Activated T-cell treated with anti-CD3 and anti-CD28 coated beads for 48 hours (primary cell): ENCODE measurements at places on chromosomes 2 and 18.

DNA sequence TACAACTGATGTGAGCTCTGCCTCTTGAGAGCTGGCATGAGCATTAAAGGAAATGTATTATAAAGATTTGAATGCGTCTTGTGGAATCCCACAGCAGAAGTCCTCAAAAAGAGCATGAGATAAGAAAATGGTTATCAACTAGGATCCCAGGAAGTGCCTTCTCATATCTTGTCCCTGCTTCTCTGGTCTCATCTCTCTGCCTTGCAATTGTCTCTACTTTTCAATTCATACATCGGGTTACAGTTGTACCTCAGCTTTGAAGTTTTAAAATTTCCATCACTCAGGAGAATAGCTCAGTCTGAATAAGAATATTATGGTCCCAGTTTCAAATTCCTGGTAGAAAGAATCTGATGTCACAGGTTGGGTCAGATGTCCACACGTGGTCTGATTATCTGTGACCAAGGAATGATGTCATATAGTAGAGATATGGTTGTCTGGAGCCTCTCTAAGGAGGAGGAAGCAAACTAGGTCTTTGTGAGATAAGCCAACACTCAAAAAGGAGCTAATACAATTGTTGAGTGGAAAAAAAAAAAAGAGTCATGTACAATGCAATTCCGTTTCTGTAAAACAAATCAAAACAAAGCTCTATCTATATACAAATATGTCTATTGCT, 21.7 kb upstream of the CCDC88A start:
- DNase-seq: no peak

DNA sequence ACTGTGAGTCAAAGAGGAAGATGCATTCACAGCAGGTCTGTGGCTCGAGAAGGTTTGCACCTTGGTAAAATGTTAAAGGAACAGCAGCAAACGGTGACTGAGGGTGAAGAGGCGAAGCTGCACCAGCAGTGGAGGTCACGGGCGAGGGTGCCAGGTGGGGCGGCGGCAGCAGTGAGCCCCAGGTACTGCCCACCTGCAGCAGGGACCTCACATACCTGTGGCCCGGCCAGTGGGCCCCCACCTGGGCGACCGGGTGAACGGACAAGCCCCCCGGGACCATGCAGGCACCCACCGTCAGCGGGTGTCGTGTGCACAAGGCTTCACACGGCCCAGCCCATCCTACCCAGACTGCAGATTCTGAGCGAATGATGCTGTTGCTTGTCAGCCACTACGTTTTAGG, 23.6 kb upstream of the KCNG2 start:
- no peak for DNase-seq

DNA sequence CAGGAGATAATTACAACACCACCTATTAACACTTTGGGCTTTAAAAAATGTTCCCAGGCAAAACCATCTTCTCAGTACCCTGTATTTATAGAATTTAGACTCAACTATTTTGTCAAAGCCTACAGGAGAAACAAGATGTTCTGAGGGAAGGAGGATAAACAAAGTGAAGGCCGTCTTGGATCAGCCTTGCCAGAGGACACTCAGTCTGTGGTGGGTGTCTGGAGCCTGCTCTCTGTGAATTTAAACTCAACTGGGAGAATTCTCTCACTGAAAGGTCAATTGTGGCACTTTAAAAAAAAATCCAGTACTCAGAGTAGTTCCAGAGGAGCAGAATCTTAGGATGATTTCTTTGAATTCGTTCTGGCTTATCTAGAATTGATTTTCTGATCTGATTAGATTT, 28.4 kb upstream of the SLC1A4 start:
- DNase-seq: no peak

DNA sequence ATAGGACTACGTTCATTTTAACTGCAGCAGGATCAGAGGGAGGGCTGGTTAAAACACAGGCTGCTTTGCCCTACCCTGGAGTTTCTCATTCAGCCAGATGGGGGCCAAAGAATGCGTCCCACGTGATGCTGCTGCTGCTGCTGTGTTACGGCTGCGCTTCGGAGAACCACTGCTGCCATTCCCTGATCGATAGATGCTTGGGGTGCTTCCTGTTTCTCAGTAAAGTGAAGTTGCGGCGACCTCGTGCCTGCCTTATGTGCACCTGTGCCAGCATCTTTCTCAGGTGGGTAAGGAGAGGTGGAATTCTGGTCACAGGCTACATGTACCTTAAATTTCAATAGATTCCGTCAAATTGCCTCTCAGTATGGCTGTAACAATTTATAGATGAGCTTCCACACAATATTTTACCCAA, 24.7 kb upstream of the TOGARAM2 start:
- DNase-seq: no peak

GRCh38 chr18:73688851-73689711, 458.6 kb downstream of the FBXO15 start:
- DNase-seq: no peak

- no peak for DNase-seq
These were observed 25.3 kb downstream of the TRAK2 start for GRCh38 chr2:201425952-201426351.

- no peak for DNase-seq
These were observed 151.6 kb upstream of the MSH6 start for GRCh38 chr2:47631306-47631705.

DNA sequence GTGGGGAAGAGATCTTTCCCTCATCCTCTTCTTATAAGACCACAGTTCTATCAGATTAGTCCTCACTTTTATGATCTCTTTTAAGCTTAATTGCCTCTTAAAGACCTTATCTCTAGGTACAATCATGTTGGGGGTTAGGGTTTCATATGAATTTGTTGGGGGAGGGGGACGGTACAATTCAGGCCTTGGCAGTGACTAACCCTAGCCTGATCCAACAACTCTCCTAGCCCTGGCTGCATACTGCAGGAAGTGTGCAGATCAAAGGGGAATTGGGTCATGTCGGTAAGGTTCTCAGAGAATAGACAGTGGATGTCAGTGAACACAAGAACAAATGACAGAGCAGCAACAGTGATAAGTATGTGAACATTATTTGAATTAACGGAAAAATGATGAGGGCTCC, 16.4 kb downstream of the CAPN13 start:
- no peak for DNase-seq

DNA sequence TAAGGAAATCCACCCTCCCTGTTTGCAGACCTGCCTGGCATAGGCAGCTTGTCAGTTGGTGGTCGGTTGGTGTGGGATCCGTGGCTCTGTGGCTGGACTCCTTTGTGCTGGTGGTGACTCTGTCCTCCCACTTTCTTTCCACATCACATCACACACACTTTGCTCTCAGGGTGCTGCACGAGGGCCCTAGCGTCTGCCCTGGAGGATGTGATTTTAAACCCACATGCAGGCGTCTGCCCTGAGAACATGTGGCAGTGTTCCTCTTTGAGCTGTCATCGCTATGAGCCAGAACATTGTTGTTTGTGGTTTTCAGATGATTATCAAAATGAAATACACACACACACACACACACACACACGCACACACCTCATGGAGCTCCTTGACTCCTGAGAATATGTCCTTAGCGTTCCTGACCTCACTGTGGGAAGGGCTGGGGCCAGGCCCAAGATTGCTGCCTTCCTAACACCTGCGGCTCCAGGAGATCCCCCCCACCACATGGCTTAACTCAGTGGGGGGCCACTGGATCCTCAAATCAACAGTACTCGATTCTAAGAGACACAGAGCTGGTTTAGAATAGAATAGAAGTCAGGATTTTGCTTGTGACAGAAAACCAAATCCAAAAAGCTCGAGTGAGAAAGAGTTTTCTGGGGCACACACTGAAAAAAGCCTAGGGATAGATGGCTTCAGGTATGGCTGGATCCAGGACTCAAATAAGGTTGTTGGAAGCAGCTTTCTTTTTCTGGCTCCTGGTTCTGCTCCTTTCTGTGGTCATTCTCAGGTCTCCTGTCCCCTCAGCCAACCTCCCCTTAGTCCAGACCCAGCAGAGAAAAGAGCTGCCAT, 54.8 kb downstream of the RTP5 start:
- DNase-seq: peak; percentile 8
